ENCODE measurements at places on chromosomes 3 and 15.

DNA sequence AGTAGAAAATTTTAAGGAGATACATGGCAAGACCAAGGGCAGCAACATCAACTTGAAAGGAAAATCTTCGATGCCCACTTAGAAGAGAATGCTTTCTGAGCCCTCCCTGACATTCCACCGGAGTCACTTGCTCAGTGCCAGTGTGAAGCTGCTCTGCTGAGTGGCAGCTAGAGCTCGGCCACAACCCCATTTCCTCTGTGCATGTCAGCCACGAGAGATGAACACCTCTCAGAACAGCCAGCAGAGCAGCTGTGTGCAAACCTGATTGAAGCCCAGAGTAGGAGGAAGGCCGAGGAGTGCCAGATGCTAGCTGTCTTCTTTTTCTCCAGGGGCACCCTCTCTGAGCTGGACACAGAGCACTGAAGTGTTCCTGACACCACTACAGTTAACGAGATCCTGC, 12.2 kb downstream of the TARS3 start:
- DNase-seq = no peak

DNA sequence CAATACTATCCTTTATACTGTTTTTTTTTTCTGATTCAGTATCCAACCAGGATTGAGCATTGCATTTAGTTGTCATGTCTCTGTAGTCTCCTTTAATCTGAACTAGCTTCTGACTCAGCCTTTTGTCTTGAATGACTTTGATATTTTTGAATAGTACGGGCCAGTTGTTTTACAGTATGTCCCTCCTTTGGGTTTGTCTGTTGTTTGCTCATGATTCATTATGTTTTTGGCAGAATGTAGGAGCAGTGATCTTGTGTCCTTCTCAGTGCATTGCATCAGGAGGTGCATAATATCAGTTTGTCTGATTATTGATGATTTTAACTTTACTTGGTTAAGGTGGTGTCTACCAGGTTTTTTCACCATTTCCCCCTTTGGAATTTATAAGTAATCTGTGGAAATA, 20.5 kb downstream of the EXOG start:
- DNase-seq = no peak

DNA sequence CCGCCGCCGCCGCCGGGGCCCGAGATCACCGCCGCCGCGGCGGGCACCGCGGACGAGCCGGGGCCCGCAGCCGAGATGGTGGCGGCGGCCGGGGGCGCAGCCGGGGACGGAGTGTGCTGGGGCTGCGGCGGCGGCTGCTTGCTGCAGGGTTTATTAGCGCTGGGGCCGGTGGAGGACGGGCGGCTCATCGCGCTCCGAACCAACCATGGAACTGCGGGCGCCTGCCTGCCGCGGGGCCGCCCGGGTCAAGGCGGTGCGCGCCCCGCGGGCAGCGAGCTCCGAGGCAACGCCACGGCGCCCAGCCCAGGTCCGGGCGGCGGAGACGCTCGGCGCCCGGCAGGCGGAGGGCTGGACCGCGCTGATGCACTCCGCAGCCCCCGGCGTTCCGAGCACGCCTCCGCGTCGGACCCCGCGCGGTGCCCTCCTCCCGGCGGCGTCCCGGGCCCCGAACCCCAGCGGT, 277 bp downstream of the SIAH2 start:
- no peak for DNase-seq

- DNase-seq = no peak
Observed at GRCh38 chr3:169869484-169870220, at the start of gene LRRC31. TSS of gene LRRC31 (minus strand) at chr3:169869935. CDS start at chr3:169869807, 128 bp downstream.

GRCh38 chr15:65839354-65839901, 29.9 kb upstream of the RAB11A start:
- no peak for DNase-seq

GRCh38 chr3:178785961-178786360, 249.7 kb downstream of the KCNMB2 start:
- DNase-seq = no peak

DNA sequence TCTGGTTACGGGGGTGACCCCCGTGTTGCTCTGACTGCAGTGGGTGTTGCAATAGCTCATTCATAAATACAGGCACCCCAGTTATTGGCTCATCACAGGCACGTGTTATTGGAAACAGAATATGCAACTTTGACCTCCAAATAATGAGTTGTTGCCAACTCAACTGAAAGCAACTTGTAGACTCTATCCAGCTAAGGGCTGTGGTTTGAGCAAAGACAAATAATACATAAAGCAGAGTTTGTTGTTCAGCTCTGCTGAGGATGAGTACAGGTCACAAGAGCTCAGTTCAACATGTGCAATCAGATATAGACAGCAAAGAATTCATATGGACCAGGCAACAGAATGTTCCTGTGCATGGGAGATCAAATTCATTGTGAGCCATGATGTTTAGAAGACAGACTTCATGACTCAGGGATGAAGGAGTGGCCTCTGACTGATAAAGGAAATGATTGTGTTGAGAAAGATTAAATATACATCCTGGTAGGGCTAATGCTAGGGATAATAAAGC, 87.6 kb upstream of the LRIG1 start:
- DNase-seq = peak; percentile 26

DNA sequence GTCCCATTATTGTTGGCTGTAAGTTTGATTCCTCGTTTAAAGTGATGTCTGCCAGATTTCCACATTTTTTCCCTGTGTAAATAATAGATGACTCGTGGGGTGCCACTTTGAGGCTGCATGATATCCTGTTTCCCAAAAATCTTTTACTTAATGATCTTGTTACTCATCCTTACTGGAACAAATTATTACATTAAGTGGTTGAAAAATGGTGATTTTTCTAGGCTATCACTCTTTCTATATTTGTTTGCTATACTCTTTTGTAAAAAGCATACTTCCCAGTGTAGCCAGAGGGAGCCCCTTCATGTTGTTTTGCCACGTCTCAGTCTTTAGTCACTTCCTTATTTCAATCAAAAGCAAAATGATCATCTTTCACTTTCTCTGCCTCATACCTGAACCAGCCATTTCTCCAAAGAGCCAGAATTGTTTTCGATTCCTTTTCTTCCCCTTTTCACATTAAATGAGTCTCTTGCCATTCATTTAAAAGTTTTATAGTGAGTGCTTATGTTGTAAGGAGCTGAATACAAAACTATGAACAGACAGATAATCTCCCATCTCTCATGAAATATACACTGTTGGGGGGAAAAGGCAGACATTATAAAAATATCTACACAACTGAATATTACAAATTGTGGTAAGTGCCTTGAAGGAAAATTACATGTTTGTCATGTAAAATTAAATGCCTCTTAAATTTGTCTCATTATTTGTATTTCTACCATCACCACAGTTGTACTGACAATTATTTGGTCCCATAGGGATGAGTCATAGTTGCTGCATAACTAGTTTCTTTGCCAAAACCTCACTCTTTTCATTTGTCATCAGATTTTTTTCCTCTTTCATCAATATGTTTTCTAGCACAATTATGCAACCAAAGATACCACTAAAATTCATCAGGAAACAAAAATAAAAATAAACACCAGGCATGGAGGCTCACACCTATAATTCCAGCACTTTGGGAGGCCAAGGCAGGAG, 41.5 kb downstream of the ADGRG7 start:
- DNase-seq = no peak

- DNase-seq = no peak
Observed at GRCh38 chr15:43492266-43492665, 690 bp downstream of the TP53BP1 start.

DNA sequence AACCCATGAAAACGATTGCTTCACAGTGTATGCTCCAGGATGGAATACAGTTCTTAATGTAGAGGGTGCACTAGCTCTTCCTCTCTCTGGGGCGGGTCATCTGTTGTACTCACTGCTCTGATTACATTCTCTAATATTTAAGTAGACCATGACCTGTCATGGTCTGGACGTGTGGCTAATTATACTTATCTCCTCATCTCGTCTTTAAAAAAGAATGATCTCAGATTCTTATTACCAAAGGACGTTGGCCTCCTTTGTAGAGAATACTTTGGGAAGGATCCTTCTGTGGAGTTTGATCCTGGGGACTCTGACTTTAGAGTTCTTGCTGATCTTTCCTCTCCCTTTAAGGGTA, 48.4 kb upstream of the TRAK1 start:
- DNase-seq = no peak

DNA sequence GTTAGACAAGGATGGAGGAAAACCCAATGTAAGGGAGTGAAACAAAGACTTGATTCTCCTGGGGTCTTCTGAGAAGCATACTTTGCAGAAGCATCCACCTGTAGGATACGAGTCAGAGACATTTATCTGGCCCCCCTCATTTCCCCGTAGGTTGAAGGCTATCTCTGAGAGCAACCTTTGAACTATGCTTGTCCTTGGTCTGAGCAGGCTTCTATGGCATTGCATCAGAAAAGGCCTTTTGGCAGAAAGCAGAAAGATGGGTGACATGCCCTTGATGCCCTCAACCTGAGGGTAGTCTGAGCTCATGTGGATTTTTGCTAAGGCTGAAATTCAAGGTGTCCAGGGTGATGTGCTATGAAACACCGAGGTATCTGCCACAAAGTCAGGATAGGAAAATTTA, 131.6 kb upstream of the SGO1 start:
- no peak for DNase-seq

- peak; percentile 88 for DNase-seq
Observed at GRCh38 chr15:87619161-87619960, 637.2 kb downstream of the NTRK3 start.

GRCh38 chr15:99148851-99149276, 44.0 kb downstream of the SYNM start:
- DNase-seq = no peak

GRCh38 chr15:90142216-90143165, 40.2 kb upstream of the IDH2 start:
- DNase-seq = no peak

DNA sequence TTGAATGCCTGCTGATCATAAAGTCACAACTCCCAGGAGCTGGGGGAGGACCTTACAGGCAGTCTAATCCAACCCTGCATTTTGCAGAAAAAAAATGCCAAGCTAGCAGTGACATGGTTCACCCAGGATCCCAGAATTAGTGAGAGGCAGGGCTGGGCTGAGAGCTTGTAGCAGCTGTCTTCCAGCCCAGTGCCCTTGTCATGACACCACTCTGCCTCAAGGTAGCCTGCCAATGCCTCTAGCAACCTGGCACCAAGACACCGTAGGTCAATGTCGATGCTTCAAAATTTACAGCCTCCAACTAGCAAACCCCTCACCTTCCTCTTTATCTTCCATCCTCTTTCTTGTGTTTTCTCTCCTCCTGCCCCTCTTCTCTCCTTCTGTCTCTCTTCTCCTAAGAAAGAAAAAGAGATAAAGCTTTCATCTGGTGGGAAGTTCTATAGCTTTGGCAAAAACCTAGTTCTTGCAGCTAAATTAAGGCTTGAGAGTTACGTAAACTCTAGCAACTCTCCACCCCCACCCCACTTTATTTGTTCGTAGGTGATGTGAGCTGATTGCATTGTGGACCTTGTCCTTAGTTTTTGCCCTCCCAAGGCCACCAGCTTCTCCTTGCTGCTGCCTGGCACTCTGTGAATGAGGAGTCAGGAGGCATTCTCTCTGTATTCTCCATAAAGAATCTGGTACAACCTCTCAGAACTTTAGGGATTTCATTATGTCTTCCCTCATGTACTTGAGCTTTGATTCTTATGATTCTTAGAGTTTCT, 18.3 kb upstream of the BFSP2 start:
- no peak for DNase-seq

DNA sequence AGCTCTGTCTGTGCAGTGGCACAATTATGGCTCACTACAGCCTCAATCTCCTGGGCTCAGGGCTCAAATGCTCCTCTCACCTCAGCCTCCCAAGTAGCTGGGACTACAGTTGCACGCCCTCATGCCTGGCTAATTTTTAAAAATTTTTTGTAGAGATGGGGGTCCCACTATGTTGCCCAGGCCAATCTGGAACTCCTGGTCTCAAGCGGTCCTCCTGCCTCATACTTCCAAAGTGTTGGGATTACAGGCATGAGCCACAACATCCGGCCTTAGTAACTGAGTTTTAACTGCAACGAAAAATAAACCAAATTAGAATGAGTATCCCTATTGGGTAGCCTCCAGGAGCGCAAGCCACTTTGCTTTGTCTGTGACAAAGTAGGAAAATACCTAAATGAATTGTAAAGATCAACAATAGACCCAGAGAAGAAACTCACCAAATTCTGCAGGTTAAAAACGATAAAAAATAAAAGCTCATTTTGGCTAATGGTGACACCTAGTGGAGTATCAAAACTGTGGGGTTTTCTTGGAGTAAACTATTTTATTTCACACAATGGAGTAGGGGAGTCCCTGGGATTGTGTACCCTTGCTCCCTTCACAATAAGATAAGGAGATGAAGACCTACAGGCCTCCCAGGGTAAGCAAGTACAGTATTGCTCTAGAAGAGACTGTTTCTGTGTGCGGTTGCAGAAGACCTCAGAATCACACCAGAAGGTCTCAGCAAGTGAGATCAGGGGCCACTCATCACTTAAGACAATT, 21.0 kb upstream of the CA12 start:
- peak; percentile 28 for DNase-seq

DNA sequence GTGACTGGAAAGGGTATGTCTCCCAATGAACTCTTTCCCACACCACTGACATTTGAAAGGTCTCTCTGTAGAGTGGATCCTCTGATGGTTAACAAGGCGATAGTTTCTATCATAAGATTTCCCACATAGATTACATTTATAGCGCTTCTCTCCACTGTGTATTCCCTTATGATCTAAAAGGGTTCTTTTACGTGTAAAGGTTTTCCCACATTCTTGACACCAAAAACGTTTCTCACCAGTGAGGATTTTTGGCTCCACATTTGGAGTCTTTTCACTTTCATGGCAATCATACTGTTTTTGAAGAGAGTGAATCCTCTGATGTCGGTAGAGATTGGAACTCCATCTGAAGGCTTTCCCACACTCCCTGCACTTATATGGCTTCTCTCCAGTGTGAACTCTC, 30.5 kb downstream of the ZNF445 start:
- no peak for DNase-seq

GRCh38 chr3:192933779-192934460, 16.3 kb upstream of the MB21D2 start:
- DNase-seq = no peak

- DNase-seq = no peak
Observed at GRCh38 chr3:197007296-197007940, 22.2 kb downstream of the MELTF start.

DNA sequence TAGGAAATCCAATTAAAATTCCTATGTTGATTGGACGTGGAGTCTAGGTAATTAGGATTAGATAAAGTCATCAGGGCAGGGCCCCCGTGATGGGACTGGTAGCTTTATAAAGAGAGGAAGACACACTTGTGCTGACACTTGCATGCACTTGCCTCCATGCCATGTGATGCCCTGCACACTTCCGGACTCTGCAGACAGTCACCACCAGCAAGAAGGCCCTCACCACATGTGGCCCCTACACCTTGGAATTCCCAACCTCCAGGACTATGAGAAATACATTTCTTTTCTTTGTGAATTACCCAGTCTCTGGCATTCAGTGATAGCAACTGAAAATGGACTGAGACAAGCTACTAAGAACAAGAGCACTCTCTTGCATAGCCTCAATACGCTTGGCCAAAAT, 90.6 kb downstream of the CRYGS start:
- DNase-seq = no peak

DNA sequence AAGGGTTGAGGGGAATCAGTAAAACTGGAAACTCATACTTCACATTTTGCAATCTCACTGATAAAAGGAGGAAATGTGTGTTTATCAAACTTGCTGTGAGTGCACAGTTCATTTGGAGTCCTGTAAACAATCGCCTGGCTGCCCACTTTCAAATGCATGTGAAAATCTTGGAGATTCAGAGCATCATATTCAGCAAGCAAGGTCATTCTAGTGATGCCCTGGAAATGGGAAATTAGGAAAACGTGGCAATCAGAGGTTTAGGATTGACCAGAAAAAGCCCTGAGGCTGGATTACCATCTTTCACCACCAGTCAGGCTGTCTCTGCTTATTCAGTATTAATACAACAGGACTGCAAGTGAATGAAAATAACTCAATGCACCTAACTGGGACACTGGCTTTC, 23.9 kb downstream of the DPH6 start:
- DNase-seq = no peak

GRCh38 chr3:69785769-69786320, 46.6 kb downstream of the MITF start:
- DNase-seq = no peak

All from NCI-H226 (cell line).